ENCODE measurements at places on chromosomes 3 and 15.

DNA sequence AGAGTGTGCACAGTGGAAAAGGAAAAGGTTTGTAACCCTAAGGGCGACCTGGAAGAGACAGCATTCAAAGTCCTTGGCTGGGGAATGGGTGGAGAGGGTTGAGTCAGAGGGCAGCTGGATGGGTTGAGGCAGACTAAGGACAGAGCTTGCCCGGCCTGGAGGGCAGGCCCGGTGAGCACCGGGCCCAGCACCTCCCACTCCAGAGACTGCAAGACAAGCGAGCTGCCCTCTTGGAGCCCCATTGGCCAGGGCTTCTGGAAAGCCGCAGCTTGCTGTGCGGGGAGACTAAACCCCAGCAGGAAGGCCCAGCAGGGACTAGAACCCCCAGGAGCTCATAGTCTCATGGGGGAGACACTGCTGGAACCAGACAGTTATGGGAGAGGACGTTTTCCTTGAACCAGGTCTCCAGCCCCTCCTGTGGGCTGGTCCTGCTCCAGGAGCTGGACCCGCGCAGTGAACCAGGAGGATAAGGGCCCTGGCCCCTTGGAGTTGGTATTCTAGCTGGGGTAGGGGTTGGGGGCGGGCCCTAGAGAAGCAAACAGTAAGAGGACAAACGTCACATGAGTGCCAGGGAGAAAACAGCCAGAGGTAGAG lies 59.1 kb downstream of the RGMA start:
- no peak for DNase-seq

GRCh38 chr15:101029971-101030661 lies 111.0 kb downstream of the LRRK1 start:
- DNase-seq, result no peak

DNA sequence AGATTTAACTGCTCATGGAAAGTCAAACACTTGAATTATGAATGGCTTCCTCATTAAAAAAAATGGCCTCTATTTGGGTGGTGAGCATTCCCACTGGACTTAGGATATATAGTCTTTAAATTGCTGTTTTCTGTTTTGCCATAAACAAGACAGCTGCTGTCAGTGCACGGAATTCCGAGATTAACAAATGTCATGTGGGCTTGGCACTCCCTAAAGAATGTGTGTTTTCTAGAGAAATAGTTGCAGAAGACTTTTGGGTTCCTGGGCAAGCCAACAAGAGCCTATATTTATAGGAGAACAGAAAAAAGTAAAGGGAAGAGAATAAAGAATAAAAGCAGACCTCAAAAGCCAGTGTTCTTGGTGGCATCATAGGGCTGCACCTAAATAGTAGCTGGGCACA lies 13.6 kb upstream of the TFG start:
- no peak for DNase-seq

DNA sequence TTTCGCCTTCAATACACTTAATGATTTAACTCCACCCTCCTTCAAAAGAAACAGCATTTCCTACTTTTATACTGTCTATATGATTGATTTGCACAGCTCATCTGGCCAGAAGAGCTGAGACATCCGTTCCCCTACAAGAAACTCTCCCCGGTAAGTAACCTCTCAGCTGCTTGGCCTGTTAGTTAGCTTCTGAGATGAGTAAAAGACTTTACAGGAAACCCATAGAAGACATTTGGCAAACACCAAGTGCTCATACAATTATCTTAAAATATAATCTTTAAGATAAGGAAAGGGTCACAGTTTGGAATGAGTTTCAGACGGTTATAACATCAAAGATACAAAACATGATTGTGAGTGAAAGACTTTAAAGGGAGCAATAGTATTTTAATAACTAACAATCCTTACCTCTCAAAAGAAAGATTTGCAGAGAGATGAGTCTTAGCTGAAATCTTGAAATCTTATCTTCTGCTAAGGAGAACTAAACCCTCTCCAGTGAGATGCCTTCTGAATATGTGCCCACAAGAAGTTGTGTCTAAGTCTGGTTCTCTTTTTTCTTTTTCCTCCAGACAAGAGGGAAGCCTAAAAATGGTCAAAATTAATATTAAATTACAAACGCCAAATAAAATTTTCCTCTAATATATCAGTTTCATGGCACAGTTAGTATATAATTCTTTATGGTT lies at the start of gene CCR5:
Gene CCR5, plus strand, starts transcription at position 108 of the 680 bp plus-strand sequence. CDS start 1,957 bp downstream, outside the sequence.
- no peak for DNase-seq

DNA sequence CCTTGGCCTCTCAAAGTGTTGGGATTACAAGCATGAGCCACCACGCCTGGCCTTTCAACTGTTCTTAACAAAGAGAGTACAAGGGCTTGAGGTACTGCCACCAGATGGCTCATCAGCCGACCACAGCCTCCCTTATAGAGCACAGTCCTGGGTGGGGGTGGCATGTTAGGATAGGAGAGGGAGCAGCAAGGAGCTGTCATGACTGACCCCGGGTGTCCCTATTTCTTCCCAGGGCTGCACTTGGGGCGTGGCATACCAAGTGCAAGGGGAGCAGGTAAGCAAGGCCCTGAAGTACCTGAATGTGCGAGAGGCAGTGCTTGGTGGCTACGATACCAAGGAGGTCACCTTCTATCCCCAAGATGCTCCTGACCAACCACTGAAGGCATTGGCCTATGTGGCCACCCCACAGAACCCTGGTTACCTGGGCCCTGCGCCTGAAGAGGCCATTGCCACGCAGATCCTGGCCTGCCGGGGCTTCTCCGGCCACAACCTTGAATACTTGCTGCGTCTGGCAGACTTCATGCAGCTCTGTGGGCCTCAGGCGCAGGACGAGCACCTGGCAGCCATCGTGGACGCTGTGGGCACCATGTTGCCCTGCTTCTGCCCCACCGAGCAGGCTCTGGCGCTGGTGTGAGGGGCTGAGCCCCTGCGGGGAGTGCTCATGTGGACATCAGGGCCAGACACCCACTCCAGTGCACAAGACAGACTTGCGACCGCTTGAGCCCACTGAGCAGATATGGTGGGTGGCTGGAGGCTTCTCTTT lies 2.1 kb downstream of the CHAC1 start:
- no peak for DNase-seq

DNA sequence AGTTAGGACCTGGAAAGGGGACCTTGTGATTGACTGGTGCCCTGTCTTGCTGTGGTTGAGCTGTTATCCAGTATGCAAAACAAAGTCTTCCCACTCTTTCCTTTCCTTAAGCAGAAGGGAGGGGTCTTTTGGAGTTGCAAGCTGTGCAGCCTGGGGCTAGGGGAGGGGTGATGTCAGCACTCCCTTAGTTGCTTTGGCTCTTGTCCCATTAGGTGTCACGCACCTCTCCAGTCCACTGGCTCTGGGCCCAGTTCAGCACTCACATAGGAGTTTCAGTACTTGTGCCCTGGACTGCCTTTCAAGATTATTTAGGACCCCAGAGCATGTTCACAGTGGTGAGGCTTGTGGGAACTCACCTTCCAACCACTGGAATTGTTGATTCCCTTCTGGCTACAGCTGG lies 238.5 kb downstream of the DOCK3 start:
- no peak for DNase-seq
